ENCODE measurements at places on chromosomes 4 and X.
A peak's percentile ranks its signal among the peaks of the same experiment; 100 is the strongest.

DNA sequence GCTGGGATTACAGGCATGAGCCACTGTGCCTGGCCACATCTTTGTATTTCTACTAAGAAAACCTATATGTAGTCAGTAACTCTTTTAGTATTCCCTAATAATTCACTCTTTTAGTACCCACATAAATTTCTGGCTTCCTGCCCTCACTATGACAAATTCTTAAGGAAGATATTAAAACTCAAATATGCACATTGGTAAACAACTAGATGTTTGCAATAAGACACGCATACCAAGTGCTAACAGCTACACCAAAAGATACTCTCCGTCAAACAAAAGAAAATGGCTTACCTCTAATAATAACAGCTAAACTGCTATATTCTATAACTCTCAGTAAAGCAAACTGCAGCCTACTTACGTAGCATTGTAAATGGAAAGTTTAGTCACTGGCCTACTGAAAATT lies 6.3 kb downstream of the UBA6 start:
- no peak for DNase-seq

GRCh38 chr4:106803083-106803482 lies 233.0 kb downstream of the DKK2 start:
- no peak for DNase-seq

DNA sequence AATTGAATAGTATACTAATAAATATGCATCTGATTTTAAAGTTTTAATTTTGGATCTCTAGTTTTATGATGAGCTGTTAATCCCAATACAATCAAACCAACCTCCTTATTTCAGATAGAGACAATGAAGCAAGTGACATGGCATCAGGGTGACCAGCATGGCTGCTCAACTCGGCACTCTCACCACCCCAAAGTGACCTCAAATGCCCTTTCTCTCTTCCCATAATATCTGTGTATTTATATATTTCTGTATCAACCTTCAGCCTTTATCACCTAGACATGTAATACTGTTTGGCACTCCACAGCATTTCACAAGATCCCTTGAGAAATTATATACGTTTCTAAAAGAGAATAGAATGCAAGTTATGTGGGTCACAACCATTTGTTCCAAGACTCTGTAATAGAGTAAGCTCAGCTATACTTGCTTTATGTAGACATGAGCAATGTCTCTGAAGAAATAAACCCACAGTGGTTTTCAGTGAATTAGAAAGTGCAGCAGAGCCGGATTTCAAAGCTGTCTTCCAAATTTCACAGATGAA lies 1623.2 kb upstream of the PABPC4L start:
- DNase-seq, result no peak

GRCh38 chrX:119688911-119689321 lies 4.1 kb downstream of the SEPTIN6 start:
- DNase-seq, result no peak

- DNase-seq, result no peak
These were observed 217.3 kb downstream of the MID1IP1 start for GRCh38 chrX:39018541-39018940.

GRCh38 chr4:25500626-25501316 lies 123.7 kb downstream of the ANAPC4 start:
- DNase-seq, result no peak

DNA sequence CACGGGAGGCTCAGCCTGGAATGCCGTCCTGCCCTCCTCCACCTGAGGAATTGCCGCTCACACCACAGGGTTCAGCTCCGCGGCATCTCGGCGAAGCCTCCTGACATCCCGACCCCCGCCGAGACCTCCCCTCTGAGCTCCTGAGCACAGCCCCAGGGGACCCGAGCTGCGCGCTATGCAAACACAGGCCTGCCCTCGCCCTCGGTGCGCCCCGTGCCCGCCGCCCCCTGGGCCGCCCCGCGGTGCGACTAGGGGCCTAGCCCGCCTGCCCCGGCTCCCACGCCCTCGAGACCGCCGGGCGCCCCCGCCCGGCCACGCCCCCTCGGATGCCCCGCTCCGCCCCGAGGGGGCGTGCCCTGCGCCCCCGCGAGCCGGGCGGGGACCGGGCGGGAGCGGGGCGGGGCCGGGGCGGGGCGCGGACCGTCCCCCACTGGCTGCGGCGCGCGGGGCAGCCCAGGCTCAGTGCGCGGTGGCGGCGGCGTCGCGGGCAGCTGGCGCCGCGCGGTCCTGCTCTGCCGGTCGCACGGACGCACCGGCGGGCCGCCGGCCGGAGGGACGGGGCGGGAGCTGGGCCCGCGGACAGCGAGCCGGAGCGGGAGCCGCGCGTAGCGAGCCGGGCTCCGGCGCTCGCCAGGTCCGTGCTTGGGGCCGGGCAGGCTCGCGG lies at the start of gene FGFR3:
Gene FGFR3, plus strand, starts transcription at position 462 of the 664 bp plus-strand sequence. CDS start 642 bp downstream, outside the sequence.
- no peak for DNase-seq

- peak; percentile 26 for DNase-seq
These were observed 684.0 kb upstream of the PRKX start for GRCh38 chrX:4397471-4397870.

- DNase-seq, result no peak
These were observed 992.7 kb upstream of the HS3ST1 start for GRCh38 chr4:12421364-12421763.

- DNase-seq, result no peak
These were observed 20.8 kb downstream of the USO1 start for GRCh38 chr4:75745161-75745560.

GRCh38 chrX:7154041-7154597 lies 6.2 kb upstream of the PUDP start:
- DNase-seq, result peak; percentile 23

DNA sequence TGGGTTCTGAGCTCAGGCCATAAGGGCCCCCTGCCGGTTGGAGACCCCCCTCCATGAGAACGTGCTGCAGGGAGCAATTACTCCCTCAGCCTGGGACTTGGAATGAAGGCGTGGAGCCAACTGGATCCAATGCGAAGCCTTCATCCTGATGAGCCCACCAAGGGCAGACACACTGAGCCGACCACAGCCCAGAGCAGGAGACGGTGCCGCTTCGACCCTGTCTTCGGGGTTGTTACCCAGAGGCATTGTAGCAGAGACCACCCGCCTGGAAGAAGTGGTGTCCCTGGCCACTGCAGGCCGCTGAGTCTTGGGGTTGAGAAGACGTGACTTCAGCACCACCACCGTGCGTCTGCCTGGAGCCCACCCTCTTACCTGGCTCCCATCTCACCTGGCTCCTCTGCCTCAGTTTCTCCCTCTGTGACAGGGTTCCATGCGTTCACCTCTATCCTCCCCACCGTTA lies 7.0 kb upstream of the NKX1-1 start:
- DNase-seq, result no peak

GRCh38 chr4:107939307-107939706 lies 8.0 kb downstream of the CYP2U1 start:
- DNase-seq, result no peak

GRCh38 chr4:35461931-35462659 lies 782.2 kb downstream of the ARAP2 start:
- DNase-seq, result peak; percentile 50

- DNase-seq, result no peak
These were observed 11.3 kb upstream of the FAM47E start for GRCh38 chr4:76240236-76240635.

- DNase-seq, result no peak
These were observed 111.8 kb upstream of the STIM2 start for GRCh38 chr4:26748811-26749210.

DNA sequence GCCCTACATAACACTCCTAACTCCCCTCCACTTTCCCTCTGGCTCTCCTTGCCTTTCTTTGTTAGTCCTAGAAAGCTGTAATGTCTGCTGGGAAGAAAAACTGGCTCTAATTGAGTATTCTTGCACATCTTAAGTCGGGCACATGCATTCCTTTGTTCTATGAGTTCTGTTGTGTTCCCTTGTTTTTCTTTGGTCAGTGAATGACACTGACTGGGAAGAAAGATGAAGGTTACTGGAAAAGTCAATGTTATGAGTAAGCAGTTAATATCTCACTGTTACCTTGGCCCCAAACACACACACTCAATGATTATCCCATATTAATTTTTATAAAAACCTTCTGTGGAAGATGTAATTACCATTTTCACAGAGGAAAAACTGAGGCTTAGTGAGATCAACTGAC lies 215.9 kb downstream of the SOWAHB start:
- no peak for DNase-seq

DNA sequence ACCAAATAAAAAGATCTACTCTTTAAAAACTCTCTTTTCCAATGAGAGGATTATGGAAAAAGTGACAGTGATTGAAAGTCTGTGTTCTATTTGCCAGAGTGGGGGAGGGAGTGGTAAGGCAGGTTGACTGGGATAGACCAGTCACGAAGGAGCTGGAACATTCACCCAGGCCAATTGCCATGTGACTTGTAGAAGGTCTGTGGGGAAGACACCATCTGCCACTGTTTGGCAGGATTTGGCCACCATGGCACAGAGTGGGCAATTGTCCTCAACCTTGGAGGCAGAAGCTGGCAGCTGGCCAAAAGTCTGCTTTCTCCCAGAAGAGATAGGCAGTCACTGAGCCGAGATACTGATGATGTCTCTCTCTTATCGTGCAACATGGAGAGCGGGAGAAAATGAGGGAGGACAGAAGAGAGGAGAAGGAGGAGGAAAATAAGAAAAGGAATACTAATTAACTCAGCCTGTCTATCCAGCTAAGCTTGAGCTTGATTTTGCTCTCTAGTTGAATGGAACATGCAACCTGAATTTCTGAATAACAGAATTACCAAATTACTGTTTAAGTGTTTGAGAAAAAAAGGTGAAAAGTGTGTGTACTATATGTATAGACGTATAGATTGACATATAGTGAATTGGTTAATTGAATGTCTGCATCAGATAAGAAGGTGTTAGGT lies 267.1 kb downstream of the ARHGAP24 start:
- no peak for DNase-seq

DNA sequence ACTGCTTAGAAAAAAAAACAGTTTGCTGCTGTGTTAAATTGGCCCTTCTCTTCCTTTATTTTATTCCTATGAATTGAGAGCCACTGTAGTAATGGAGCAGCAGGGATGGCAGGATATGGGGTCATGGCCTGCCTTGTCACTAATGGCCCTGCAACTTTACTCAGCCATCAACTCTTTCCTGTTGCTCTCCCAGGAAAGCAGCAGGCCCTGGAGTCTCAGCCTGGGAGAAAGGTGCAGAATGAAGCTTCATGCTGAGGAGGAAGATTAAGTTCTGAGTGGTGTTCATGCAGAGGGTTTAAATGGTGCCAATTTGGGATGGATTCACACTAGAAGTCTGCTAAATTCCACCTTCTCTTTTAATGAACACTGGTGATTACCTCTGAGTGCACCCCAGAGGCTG lies 285.6 kb downstream of the GPAT3 start:
- no peak for DNase-seq

DNA sequence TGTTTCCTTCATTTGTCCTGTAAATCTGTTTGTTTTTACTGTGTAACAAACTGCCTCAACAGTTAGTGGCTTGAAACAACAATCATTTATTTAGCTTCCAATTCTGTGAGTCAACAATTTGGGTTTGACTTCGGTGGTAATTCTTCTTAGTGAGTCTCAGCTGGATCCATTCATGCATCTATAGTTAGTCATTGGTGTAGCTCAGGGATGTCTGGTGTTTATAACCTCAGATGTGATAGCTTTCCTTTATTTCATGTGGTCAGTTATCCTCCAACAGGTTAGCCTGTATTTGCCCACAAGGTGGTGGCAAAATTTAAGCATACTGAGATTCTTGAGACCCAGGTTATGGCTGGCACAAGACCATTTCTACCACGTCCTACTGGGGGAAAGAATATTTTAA lies 1267.2 kb downstream of the RAPGEF2 start:
- no peak for DNase-seq

- no peak for DNase-seq
These were observed 17.1 kb upstream of the SMIM20 start for GRCh38 chr4:25896776-25897539.

DNA sequence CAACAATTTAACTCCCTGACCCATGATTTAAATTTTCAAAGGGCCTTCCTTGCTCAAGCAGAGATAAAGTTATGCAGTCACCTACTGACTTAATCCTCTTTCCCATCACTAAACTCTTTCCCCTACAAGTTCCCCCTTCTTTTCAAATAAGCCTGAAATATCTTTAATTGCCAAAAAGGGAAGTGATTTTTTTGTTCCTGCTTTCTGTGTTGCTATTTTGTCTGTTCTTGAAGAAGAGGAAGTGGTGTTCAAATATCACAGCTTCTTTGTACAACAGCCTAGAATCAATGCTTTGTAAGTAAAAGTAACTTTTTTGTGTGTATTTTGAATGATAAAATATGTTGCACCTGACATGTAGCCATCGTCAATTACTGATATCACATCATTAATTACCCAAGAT lies 595.9 kb downstream of the CENPC start:
- DNase-seq, result no peak

GRCh38 chr4:83010111-83010521 lies 507 bp downstream of the LIN54 start:
- no peak for DNase-seq

DNA sequence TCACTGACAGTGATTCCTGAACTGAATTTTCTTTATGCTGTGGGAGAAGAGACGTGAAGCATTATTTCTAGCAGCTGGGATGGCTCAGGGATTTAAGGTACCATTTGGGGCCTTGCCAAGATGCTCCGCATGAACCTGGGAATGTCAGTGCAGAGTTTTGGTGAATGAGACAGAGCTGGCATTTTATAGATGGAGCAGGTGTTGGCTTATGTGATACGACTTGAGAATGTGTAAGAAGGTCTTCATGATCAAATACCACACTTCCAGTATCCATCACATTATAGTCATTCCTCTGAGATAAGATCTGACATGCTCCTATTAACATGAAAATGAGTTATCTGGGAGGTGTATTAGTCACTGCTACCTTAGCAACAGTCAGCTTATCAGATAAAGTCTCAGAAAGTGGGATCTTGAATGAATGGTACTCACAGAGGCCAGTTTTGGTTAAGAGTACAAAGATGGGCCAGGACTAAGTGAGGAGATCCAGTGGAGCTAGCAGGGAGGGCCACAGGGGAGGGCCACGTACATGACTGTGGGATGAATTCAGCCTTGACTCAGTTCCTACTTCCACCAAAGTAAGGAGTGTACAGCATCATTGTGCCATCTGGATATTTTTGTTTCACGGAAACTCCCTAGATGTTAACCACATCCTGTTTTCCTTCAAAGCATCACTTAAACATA lies 116.7 kb downstream of the SPCS3 start:
- peak; percentile 30 for DNase-seq

DNA sequence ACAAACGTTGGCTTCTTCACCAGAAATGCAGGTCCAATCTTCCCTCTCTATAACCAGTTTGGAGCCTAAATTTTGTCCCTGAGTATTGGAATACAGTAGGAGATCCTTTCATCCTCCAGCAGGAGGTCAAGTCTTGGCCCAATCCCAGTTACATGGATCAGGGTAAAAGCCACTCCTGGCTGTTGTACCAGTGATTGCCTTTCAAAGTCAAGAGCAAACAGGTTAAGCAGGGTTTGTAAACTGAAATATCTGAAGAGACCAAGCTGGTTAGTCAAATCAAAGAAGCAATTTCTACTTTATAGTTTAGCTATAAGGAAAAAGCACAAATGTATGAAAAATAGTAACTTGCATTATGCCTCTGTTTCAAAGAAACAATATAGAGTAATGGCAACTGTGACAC lies 329.4 kb downstream of the NAF1 start:
- no peak for DNase-seq

- DNase-seq, result no peak
These were observed 3.9 kb upstream of the RRAGB start for GRCh38 chrX:55713631-55714030.
